ENCODE measurements at places on chromosomes 2 and 18. TPM values are rescaled to one million over a fixed set of nuclear protein-coding genes. Genes with fewer than 3 reads are reported as not detected.

The GLI2 gene
- total RNA-seq = 1.2 TPM

DNA sequence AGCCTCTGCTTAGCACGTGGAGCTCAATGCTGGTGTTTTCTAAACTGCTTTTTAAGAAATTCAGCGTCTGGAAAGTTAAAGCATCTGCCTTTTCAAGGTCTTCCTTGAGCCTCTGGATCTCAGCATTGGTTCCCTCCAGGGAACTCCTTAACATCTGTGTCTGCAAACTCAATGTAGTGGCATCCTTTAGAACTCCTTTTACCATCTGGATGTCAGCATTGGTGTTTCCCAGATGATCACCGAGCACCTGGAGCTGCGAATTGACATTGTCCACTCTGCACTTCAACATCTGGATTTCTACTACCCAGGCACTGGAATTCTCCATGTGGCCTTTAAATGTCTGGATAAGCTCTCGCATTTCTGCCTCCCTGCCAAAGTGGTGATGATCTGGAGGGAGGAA, 3.7 kb downstream of the CLEC4F start:
- DNase-seq = no peak

GRCh38 chr2:234986876-234987720, 35.3 kb downstream of the SH3BP4 start:
- no peak for DNase-seq

- DNase-seq = no peak
Measured at GRCh38 chr18:29488617-29489016, 1311.7 kb upstream of the CDH2 start.

DNA sequence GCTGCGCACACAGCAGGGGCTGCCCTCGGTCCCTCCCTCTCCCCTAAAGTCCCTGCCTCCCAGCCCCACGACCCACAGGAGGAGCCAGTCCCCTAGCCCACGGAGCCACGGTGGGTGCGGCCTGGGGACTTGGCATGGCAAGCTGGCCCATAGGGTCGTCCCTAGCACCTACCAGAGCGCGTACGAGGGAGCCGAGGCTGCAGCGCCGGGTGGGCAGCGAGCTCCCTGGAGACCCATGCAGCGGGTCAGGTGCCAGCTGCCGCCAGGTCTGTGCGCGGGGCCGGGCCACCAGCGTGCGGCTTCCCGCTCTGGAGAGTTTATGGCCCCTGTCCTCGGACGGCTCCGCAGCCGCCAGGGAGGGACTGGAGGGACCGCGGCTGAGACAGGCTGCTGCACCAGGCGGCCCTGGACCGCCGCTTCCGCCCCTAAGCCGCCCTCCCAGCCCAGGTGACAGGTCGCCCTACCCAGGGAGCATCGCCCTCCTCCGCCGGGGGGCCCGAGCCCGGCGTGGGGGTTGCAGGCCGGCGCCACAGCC, 273.6 kb downstream of the CCDC74A start:
- no peak for DNase-seq

The ALPP gene
- total RNA-seq = not detected

- no peak for DNase-seq
Measured at GRCh38 chr2:37375741-37376288, 31.4 kb downstream of the QPCT start.

DNA sequence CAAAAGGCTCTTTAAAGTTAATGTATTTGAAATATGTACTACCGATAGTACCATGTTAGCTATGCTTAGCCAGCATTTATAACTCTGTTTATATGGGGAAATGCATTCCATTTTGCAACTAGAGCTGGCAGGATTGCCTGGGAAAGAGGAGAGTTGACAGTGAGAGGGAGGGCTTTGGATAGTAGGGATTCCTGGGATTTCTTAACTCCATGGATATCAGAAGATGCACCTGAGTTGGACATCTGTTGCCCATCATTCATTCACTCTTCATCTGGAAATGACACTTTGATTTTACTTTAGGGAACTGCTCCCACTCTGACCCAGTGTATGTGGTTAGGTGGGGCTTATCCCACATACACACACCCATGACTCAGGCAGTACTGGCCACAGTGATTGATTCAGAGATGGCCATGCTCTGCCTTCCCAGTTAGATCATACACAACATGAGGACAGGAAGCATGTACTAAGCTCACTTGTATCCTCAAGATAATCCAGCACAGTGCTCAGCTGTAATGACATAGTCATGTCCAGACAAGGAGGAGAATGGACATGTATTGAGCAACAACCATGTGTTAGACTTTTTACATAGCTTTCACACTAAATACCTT, 248.8 kb downstream of the MREG start:
- DNase-seq = no peak

The GKN2 gene
- total RNA-seq = not detected

DNA sequence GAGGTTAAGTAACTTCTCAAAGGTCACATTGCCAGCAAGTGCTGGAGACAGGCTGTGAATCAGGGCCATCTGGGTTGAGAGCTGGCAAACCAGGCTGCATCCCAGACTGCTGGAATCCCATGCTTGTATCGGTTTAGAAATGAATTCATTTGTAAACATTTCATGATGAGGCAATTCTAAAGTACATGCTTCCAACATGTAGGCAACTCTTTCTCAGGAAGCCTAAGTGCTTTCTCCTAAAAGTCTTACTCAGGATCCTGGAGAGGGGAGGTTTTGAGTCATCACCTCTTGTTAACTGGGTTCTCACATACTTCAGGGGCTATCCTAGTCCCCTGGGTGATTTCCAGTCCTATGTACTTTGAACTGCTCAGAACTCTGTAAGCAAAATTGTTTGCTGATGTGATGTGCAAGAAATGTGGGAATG, 416.5 kb downstream of the MEIS1 start:
- no peak for DNase-seq

- DNase-seq = no peak
Measured at GRCh38 chr2:207385903-207386302, 143.9 kb upstream of the CREB1 start.

DNA sequence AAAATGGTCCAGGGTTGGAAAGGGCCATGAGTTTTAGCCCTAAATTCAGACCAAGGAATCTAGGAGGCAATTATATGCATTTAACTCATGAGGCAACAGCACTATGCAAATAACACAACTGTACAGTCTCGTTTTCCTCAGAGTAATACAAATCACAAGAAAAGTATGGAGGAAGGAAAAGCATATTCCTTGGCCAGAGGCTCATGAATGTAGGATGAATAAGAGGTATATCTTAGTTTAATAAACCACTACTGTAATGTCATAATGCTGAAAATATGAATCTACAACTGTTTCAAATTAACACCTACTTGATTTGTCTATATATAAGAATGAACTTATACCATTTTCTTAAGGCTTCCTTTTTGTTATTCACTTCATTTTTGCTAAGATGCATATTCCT, 252.5 kb upstream of the TANK start:
- DNase-seq = no peak

DNA sequence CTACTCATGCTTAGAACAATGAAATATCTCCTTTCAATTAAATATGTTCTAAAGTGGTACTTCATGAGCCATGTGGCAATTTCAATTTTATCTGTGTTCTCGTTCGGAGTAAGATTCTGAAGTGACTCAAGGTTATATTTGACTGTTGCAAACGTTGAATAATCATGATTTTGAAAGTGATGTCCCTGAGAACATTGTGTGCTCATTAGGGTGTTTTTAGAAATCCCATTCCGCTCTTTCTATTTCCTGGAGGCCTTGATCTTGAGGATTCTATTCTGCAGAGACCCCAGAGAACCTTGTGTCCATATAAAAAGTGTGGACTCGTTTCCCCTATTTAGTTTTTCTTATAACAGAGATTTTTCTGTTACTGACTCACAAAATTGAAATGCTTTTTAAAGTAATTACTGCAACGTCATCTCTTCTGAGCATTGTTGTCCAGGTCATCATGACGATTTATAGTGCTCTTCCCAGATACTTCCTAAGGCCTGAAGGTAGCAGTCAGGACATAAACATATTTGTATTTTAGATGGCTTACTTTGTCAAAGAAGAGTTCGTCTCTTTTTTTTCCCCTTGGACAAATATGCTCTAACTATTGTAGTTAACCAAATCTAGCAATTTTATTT, 27.2 kb downstream of the IL1R2 start:
- DNase-seq = no peak

GRCh38 chr2:178241844-178242551, 47.7 kb downstream of the OSBPL6 start:
- DNase-seq = no peak

GRCh38 chr2:119109866-119110265, 48.7 kb downstream of the C1QL2 start:
- DNase-seq = no peak

The PDE1A gene
- not detected for total RNA-seq

The USP34 gene
- total RNA-seq = 111 TPM

The SNORC gene
- total RNA-seq = 1.5 TPM

DNA sequence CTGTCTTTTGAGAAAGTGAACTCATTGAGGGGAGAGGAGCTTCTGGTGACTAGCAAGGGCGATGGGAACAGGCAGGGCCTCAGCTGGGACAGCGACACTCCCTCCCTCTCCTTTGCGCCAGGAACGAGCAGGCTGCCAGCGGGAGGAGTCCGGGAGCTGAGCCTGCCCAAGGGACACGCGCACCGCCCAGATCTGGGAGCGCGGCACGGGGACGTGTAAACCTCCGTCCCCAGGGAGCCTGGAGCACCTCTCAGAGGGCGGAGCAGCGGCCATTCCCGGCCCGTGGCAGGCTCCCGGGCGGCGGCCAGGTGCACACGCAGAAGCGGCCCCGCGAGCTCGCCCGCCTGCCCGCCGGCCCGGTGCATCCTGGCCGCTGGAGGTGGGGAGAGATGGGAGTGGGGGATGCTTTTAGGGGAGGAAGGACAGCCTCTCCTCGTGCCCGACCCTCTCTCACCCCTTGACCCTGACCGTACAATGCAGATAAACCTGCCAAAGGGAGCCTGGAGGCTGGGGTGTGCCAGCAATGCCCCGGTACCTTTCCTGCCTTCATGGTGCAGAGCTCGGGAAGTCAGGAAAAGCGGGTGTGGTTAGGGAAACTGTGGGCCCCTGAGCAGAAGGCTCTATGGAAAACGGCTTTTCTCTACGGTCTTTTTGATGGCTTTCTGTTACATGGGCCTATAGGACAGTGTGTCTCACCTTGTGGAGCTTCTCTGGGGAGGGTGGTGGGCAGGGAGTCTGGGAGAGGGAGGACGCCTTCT, 2.2 kb downstream of the AQP4 start:
- DNase-seq = no peak

DNA sequence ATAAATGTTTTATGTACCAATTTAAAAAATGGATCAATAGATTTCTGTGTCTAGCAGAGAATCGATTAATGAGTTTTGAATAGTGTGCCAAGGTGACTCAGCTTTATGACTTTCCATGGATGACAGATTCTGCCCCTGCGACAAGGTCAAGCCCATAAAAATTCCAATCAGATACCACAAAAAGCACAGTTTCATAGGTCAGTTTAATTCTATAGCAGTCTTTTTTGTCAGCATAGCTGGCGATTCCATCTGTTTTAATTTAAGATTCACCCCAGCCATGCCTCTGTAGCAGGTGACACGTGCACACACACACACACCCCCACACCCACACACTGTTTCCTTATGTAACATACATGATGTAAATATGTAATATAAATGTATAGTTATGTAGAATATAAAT, 28.9 kb downstream of the RAB31 start:
- no peak for DNase-seq

- no peak for DNase-seq
Measured at GRCh38 chr2:99442837-99443236, 47.0 kb downstream of the REV1 start.

- no peak for DNase-seq
Measured at GRCh38 chr2:200586644-200586975, 796 bp downstream of the AOX1 start.

DNA sequence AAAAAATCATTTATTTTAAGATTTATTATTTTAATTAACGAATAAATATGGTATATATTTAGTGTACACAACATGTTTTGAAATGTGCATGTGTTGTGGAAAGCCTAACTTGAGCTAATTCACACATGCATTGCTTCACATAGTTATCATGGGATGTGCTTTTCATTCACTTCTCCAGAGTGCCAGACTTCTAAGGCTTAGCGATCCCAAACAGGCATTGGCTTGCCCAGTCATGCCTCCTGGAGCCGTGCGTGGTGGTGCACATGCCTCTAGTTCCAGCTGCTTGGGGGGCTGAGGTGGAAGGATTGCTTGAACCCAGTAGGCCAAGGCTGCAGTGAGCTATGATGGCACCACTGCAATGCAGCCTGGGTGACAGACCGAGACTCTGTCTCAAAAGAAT, 40.5 kb downstream of the ARHGEF4 start:
- no peak for DNase-seq

The BMP10 gene
- not detected for total RNA-seq

DNA sequence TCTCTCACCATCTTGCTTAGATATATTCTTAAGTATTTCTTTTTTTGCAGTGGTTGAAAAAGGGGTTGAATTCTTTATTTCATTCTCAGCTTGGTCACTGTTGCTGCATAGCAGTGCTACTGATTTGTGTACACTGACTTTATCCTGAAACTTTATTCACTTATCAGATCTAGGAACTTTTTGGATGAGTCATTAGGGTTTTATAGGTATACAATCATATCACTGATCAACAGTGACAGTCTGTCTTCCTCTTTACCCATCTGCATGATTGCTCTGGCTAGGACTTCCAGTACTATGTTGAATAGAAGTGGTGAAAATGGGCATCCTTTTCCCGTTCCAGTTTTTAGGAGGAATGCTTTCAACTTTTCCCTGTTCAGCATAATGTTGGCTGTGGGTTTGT, 6.5 kb downstream of the STARD6 start:
- DNase-seq = no peak

GRCh38 chr18:730692-731091, 18.3 kb upstream of the ENOSF1 start:
- DNase-seq = no peak

DNA sequence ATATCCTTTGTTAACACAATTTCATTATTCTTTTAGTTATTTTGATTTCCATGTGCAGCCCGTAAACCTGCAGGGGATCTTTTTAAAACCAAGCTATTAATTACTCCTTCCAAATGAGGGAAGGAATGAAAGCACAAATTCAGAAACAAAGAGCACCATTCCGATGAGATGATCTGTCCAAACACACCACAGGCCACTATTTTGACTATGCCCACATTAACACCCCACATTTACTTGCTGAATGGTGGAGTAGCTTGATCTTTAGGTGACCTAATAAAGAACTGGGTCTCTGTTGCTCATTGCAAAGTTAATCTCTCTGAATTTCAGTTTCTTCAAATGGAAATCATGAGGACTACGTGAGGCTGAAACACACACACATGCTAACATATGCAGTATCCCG, 218.0 kb downstream of the IRS1 start:
- DNase-seq = no peak

The ECEL1 gene
- not detected for total RNA-seq

The ARHGEF4 gene
- 3.7 TPM for total RNA-seq

The RAB6D gene
- not detected for total RNA-seq

The DCDC2C gene
- not detected for total RNA-seq

The LAMA1 gene
- total RNA-seq = not detected

The COL3A1 gene
- not detected for total RNA-seq

The RNASEH1 gene
- 24.7 TPM for total RNA-seq

DNA sequence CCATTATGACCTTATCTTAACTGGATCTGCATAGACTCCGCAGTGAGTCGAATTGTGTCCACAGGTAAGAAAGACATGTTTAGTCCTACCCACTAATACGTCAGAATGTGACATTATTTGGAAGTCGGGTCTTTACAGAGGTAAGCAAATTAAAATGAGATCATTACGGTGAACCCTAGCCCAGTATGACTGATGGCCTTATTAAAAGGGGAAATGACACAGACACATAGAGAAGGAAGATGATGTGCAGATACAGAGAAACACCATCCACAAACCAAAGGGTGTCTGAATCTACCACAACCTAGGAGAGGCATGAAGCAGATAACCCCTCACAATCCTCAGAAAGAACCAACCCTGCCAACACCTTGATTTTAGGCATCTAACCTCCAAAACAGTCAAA, 135.6 kb downstream of the GALNT1 start:
- DNase-seq = no peak

GRCh38 chr2:218569661-218570500, 1.2 kb downstream of the CNOT9 start:
- DNase-seq = no peak

Measured in activated naive CD8-positive, alpha-beta T cell treated with anti-CD3 and anti-CD28 coated beads, Interleukin-2, amount 10 ng/mL, durations not matched to agents 7 days and 5 days (primary cell).